Amygdala (tissue), 56 donors: ENCODE measurements at places on chromosomes 6 and 20.
A peak's percentile ranks its signal among the peaks of the same experiment; 100 is the strongest.

GRCh38 chr6:75275067-75275466 is 9.5 kb downstream of the TMEM30A start:
- DNase-seq, result no peak

- DNase-seq, result no peak
These were observed 27.1 kb downstream of the SYNJ2 start for GRCh38 chr6:158008864-158009113.

DNA sequence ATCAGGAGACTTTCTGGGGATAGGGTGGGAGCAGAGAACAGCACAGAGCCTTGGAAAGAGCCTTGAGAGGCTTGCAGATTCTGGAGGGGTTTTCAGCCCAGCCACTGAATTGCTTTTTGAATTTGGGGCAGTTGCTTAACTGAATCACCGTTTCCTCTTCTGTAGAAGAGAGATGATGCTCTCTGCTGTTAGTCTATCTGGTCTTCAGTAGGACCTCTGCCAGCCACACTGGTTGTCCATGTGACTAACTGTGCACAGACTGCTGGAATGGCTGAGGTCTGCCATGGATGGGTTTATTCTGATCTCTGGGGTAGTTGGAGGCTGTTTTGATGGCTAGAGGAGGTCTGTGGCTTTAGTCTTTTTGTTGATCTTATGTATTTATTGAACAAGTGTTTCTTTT is 21.4 kb upstream of the PRDM1 start:
- no peak for DNase-seq

GRCh38 chr6:90045535-90045934 is 151.3 kb downstream of the GJA10 start:
- no peak for DNase-seq

GRCh38 chr6:1739680-1740079 is 130.0 kb downstream of the FOXC1 start:
- no peak for DNase-seq

GRCh38 chr6:10852361-10852960 is 14.1 kb upstream of the MAK start:
- no peak for DNase-seq

GRCh38 chr6:15290067-15290680 is 44.3 kb downstream of the JARID2 start:
- no peak for DNase-seq

GRCh38 chr6:4879741-4880275 is 103.6 kb downstream of the CDYL start:
- DNase-seq, result no peak

- DNase-seq, result no peak
These were observed 40.5 kb upstream of the JARID2 start for GRCh38 chr6:15205321-15205720.

- DNase-seq, result no peak
These were observed 5.9 kb downstream of the TBX18 start for GRCh38 chr6:84758486-84758885.

- no peak for DNase-seq
These were observed 160.8 kb downstream of the ZDHHC14 start for GRCh38 chr6:157541618-157542413.

DNA sequence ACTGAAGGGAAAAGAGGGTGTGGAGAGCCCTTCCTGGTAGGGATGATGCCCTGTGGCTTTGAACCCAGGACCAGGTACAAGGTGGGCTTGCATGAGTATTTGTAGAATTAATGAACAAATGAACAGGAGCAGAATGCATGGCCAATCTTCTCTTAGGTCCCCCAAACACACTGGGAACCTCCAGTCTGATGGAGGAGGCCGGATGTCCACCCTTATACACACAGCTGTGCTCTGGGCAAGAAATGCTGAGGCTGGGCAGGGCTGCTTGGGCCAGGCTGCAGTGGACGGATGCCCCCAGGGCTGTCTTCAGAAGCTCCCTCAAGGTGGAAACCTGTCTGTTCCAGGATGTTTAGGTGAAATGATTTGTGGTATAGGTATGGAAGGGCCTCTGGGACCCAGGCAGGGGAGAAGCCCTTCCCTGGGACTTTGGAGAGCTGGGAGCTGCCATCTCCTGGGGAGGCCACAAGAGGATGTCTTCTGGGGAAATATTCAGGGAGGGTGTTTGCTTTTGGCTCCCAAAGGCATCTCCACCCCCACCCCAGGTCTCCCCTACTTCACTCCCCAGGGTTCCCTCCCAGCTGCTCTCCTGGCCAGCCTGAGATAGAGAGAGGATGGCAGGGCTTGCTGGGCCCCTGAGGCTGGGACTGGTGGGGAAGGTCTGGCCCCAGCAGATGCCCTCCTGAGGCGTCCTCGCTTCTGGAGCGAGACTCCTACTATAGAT is 23.3 kb downstream of the VEGFA start:
- no peak for DNase-seq

- no peak for DNase-seq
These were observed 1.2 kb downstream of the PLAGL1 start for GRCh38 chr6:144006736-144007477.

GRCh38 chr6:2764610-2765165 is 505 bp upstream of the WRNIP1 start:
- peak; percentile 81 for DNase-seq
